Ovary (tissue), 10 donors: ENCODE measurements at places on chromosomes 1 and 21. TPM values are rescaled to one million over a fixed set of nuclear protein-coding genes. Genes with fewer than 3 reads are reported as not detected.

SFN gene
- not detected for total RNA-seq

ARHGEF11 gene
- 17.3 TPM for total RNA-seq

OR2M3 gene
- not detected for total RNA-seq

HES3 gene
- not detected for total RNA-seq

TRIM67 gene
- total RNA-seq = not detected

ADGRB2 gene
- 1.6 TPM for total RNA-seq

DNA sequence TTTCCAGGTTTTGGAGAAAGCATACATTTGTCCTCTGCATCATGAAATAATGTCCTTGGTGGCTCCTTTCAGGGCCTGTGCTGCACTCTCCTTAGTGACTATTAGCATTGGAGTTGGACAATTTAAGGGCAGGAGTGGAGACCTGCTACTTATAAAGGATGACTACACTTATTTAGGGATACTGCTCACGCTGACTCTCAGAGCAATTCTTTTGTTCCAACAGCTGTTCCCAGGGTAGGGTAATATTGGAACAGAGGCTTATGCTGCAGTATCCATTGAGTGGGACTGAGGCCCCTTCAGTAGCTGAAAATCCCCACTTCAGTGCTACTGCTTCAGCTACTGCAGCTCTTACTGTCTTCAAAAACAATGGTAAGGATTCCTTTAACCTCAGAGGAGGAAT lies 84.6 kb downstream of the GPR88 start:
- no peak for DNase-seq

DNA sequence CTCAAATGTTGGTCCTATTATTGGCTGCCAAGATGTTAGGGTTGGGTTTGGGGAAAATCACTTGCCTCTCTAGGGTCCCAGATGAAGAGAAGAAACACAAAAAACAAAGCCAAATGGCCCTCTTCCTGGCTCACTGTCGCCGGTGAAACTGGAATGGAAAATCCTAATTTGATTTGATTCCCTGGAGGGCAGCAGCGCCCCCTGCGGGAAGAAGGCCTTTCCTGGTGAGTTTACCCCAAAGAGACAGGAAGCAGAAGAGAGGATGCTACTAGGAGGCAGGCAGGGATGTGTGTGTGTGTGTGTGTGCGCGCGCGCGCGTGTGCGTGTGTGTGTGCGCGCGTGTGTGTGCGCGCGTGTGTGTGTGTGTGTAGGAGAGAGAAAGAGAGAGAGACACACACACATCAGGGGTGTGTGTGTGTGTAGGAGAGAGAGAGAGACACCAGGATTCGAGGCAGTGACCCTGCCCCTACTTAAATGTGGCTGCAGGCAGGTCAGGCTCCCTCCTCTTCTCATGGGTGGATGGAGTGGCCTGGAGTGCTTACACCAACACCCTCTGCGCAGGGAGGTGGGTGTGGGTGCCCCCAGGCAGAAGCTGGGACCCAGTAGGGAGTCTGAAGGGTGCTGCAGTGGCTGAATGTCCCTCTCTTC lies 3.1 kb upstream of the SELENON start:
- DNase-seq = peak; percentile 86

GRCh38 chr1:67717876-67718275 lies 32.9 kb downstream of the GADD45A start:
- DNase-seq = no peak

DNA sequence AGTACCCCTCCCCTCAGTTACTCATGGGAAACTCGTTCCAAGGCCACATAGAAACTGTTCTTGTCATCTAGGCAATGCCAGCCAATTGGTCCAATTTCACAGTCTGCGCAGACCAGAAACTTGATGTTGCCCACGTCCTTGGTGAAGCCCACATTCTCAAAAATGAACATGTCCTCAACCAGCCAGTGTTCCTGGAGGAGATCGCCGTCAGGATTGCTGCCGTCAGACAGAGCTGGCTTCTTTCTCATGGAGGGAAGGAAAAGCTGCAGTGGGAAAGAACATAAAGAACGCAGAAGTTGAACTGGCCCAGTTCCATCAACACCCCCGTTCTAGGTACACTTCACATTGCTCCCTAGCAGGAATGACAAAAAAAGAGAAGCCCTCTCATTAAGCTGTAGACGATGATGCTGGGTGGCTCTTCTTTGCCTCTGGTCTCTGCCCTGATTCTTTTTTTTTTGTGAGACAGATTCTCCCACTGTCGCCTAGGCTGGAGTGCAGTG lies 7.9 kb downstream of the RABIF start:
- DNase-seq = no peak

GRCh38 chr1:235138821-235139220 lies 10.2 kb upstream of the TOMM20 start:
- DNase-seq = no peak

DNA sequence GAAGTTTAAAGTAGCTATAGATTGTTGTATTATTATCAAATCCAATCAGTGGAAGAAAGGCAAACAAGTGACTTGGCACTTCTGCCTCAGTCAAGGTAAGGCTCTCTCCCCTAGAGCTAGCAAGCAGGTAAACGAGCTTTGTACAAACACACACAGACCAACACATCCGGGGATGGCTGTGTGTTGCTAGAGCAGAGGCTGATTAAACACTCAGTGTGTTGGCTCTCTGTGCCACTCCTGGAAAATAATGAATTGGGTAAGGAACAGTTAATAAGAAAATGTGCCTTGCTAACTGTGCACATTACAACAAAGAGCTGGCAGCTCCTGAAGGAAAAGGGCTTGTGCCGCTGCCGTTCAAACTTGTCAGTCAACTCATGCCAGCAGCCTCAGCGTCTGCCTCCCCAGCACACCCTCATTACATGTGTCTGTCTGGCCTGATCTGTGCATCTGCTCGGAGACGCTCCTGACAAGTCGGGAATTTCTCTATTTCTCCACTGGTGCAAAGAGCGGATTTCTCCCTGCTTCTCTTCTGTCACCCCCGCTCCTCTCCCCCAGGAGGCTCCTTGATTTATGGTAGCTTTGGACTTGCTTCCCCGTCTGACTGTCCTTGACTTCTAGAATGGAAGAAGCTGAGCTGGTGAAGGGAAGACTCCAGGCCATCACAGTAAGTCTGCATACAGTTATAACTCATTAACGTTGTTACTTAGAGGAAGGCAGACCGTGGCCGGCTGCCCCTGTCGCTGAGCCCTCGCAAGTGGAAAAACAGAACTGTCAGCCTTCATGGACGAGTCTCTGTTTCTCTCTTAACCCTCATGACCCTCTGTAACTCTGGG lies at the start of gene PALMD:
Gene PALMD (plus strand): TSS at position 415 of the 833 bp plus-strand sequence. CDS start 205 bp downstream, at position 620.
- DNase-seq = peak; percentile 35

- no peak for DNase-seq
Observed at GRCh38 chr1:111101854-111102642, 37.8 kb downstream of the DRAM2 start.

- no peak for DNase-seq
Observed at GRCh38 chr1:167922611-167923074, 8.7 kb upstream of the ADCY10 start.

- DNase-seq = no peak
Observed at GRCh38 chr1:35298464-35298863, 30.0 kb downstream of the ZMYM4 start.

DNA sequence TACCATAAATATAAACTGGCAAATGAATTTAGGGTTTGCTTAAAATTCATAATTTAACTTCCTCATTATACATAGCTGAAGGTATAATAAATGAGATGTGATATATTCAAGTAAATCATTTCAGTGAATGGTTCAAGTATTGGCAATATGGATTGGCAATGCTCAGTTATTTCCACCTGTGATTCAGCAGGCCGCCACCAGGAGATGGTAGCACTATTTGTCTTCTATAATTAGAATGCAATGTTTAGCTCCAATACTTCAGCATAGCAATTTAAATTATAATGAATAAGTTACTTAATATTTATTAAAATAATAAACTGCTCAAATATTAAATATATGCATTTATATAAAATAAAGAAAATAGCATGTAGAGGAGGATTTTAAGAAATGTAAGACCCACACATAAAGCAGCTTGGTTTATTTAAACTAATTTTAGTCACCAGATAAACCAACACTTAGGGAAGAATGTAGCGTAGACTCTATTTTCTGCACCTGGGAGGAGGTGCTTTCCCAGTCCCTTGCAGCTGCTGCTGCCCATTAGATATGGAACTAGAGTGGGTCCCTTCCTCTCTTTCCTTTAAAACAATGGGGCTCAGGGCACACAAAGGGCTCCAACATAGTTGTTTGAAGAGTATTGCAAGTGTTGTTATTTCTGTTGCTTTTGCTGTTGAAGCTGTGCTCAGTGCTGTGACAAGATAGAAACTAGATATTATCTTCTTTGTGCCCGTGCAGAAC lies 62.1 kb downstream of the PLPPR4 start:
- no peak for DNase-seq

DNA sequence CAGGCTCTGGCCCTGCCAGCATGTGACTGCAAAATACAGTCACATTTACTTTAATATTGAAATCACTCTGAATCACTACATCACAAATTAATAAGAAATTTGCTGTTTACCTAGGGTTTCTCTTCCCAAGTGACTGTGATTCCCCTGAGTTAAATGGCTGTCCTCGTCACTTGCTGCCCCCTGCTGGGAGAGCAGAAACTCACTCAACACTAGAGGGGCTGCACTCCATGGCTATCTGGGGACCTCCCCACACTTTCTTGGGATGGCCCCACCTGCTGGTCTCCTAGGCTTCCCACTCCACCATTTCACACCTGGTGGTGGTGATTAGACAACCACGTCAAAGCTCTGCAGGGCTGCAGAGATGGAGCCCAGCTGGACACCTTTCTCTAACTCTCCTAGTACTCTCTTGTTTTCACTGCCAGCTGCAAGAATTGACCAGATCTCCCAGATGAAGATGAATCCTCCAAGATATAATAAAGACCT lies 63.4 kb downstream of the CD2 start:
- no peak for DNase-seq

- no peak for DNase-seq
Observed at GRCh38 chr1:77776007-77776700, 3.3 kb upstream of the MIGA1 start.
